Ureter (tissue), 1 donor: ENCODE measurements at places on chromosomes 3 and 15.

DNA sequence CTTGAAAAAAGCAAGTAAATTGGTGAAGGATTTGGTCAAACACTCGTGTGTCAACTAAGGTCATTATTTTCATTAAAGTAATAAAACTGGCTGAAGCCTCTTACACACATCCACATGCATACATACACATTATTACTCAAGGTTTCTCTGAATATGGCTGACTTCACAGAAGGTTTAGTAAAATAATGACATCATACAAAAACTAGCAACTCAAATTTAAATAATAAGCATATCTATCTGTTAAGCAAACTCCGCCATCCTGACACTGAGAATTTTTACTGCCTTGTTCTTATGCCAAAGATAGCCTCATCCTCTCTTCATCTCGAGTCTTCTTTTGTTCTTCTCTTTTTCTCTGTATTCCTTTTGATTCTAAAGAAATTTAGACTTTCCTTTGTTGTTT, 739.1 kb downstream of the GBE1 start:
- no peak for DNase-seq

- no peak for DNase-seq
These were observed 36.1 kb downstream of the FBXL22 start for GRCh38 chr15:63633312-63633711.

DNA sequence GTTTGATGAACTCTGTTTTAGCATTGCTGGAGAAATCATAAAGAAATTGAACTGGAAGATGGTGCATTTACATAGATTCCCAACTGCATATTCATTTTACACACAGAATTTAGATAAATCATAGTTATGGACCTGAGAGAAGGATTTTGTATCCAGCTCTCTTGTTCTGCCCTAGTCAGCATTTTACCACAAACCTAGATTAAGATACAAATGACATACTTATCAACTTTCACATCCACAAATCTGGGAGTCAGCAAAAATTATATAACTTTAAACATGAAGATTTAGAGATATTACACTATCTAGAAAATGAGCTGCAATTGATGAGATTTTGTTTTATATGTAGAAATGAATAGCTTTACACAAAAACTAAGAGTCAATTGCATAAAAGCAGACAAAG, 632.8 kb downstream of the IGSF11 start:
- DNase-seq, result no peak

GRCh38 chr3:152183473-152183872, 85.3 kb upstream of the MBNL1 start:
- DNase-seq, result no peak

DNA sequence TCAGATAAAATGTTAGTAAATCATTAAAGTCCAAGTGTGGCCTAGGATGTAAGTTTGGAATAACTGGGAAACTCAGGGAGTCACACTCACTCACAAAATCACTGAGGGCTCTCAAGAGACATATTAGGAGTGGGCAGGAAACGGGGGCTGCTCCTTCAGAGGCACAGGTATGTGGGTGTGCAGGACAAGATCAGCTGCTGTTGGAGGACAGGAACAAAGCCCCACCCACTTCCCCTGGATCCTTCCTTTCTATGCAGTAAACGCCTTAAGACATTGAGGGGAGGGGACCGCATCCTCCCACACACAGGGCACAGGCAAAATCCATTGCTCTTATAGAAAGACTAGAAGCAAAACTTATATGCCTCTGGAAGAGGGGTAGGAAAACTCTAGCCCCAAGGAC, 30.2 kb downstream of the TM2D3 start:
- no peak for DNase-seq

GRCh38 chr15:88992216-88992615, 79.0 kb upstream of the MFGE8 start:
- DNase-seq, result no peak

DNA sequence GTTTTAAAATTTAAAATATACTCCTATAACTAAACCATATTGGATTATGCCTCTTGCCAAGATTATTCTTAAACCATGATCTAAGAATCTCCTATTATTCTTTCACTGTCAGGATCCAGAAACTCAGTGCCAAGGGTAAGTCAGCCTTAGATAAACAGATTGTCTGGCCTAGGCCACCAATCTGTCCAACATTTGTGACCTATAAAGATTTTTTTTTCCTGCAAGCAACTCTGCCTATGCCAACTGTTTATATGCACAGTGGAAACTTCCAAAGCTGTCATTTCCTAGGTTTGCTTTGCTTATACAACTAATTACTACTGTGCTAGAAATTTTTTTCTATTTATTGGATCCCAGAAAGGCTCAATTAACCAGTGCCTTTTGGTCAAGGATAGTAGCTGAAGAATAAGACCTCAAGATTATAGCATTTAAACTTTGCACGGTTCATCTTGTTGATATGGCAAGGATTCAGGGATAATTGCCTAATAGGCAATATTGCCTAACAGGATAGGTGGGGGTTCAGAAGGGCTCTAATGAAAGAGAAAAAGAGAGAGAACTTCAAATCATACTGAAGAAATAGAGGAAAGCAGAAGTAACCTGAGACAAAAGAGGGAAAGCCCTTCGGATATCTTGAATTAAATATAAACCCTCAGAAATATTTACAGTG, 22.8 kb downstream of the GAP43 start:
- DNase-seq, result no peak

- no peak for DNase-seq
These were observed 101.1 kb downstream of the ADCY5 start for GRCh38 chr3:123347691-123348264.

DNA sequence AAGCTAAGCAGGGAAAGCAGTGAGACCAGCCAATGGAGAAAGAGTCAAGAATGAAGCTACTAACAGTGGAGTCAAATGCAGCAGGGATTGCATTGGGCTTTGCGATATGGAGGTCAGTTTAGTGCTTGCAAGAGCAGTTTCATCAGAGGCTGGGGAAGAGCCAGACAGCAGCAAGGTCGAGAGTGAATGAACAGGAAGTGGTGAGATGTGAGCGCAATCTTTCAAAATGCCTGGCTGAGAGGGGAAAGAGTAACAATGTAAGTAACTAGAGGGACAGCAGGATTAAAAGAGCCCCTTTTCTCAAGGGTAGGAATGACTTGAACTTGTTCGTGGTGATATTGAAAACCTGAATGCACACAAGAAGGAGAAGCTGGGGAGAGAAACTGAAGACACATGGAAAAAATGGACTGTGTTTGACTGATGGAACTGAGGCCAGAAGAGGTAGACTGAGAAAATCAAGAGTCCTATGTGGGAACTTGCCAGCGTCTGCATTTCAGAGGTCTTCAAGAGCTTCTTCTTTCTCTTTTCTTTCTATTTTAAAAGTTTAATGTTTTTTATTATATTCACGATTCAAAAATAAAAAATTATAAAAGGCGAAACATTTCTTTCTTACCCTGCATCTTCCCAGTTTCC, 30.6 kb upstream of the GPR160 start:
- DNase-seq, result no peak

- DNase-seq, result no peak
These were observed 17.1 kb downstream of the PAK2 start for GRCh38 chr3:196756732-196757131.

DNA sequence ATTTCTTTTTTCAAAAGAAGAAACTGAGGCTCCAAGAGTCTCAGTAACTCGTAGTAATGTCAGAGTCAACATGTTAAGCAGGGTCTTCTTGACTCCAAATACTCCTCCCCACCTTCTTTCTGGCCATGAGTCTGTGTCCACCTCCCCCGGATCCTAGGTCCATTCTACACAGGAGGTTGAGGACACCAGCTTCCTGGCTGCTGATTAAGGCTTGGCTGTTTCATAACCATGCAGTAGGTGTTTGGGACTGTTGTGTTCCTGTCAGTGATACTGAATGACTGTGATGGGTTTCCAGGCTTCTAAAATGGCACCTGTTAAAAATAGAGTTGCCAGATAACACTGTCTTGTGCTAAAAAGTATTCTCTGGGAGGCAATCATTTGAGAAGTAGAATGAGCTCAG, 130.8 kb upstream of the IL12A start:
- no peak for DNase-seq

DNA sequence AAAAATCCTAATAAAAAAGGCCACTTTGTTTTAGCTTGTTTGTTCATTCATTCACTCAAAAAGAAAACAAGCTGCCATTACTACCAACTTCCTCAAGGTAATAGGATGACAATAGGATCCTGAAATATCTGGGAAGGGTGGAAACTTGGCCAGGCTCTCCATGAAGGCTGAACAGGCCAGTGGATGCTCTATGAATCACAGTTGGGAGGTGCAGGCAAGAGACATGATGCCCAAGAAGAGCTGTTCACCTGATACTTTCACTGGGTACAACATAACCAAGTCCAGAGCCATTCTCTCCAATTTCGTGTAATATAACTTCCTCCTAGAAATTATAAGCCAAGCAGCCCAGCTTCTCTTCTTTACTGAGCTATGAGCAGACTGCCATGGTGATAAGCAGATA, 37.3 kb downstream of the NMNAT3 start:
- no peak for DNase-seq

DNA sequence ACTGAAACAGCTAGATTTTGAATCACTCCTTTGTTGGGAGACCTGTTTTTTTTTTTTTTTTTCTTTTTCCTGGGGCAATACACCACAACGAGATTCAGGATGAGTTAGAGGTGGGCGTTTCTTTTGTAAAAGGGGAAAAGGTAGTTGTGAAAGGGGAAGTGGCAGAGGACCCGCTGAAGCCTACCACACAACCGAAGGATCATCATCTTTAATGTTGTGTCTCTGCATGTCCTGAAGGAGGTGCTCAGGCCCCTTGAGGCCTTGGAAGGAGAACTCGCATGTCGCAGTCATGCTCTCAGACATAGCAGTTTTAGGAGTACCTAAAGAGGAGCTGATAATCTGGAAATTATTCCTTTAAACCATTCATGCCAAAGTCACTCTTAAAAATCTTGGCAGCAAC, 137.9 kb upstream of the LRIG1 start:
- no peak for DNase-seq

- DNase-seq, result no peak
These were observed 87.6 kb downstream of the P2RY1 start for GRCh38 chr3:152922554-152922953.

GRCh38 chr3:146650691-146651442, 45.7 kb upstream of the PLSCR5 start:
- DNase-seq, result no peak

DNA sequence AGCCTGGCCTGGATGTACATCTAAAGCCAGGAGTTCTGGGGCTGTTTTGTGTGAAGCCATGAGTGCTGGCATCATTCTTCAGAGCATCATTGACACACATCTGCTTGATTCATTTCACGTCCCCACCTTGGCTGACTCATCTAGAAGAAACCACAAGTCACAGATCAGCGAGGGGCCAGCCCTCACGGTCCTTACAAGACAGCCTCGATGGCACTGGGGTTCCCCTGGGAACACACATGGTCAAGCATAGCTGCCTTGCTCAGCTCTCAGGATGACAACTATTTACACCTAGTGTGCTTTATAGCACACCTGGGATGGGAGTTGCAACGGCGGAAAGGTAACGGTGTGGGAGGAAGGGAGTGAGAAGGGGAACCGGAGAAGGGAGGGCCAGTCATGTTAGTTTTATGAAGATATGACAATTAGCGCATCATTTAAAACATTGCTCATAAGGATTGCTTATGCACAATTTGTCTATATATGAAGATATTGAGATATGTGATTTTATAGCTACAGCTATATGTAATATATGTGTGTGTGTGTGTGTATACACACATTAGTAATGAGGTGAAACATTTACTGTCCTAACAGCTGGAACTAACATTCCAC, 227.1 kb downstream of the RPLP1 start:
- DNase-seq, result no peak

DNA sequence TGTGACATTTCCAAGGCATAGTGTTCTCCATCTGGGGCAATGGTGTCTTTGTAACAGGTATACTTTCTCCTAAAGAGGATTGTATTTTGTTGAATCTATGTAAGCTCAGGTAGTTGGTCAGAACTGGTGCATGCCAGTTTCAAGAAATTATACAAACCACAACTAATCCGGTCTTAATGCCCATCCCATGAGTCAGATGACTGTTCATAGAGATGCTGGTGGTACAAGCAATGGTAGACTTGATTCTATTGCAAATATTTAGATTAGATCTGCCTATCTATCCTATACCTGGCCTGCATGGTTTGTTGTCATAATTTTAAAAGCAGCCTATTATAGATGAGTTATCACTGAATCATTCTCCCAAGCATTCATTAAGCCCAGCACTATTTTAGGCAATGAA, 43.5 kb downstream of the ATP13A5 start:
- DNase-seq, result no peak

- DNase-seq, result no peak
These were observed 21.9 kb downstream of the PLXNA1 start for GRCh38 chr3:127004641-127005397.

DNA sequence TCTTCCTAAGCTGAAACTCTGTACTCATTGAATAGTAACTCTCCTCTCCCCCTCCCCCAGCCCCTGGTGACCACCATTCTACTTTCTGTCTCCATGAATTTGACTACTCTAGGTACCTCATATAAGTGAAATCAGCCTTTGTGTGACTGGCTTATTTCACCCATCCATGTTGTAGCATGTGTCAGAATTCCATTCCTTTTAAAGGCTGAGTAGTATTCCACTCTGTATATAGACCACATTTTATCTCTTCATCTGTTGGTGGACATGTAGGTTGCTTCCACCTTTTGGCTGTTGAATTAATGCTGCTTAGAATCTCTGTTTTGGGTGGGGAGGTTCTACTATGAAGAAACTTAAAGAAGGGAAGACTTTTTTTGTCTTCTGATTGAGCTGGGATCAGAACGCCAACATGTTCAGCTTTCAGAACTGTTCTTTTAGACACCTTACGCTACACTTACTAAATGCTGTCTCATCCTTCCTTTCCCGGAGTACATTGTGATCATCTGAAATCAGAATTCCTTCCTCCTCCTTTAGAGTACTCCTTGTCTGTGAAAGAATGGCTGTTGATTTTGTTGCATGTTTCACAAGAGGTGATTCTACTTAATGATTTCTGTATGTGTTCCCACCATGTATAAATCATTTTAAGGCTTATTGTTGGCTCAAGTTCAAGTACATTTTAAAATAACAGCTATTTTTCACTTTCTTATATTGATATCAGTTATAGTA, 50.3 kb downstream of the MRPS25 start:
- DNase-seq, result no peak

DNA sequence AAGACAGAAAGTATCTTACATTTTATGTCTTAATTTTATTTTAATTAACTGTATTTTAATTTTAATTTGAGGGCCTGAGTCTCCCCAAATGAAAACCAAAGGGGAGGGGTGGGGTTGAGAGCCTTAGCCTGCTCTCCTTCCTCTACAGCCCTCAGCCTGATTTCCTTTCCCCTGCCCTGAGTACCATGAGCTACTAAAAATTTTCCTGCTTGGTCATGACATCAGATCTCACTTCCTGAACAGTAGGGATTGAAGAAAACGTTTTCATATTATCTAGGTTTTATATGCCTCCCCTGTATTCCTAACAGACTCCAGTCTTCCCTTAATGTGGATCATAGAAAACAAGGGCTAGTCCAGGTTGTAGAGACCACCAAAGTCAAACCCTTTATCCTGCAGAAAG, 133.9 kb downstream of the MYLK start:
- no peak for DNase-seq

- DNase-seq, result no peak
These were observed 76.7 kb downstream of the FLNB start for GRCh38 chr3:58084788-58085543.
